CD4-positive, alpha-beta T cell treated with Interleukin-17A for 1 hour (primary cell): ENCODE measurements at places on chromosomes 13 and 19.

- DNase-seq = no peak
Observed at GRCh38 chr19:3651684-3652083, 25.1 kb upstream of the CACTIN start.

DNA sequence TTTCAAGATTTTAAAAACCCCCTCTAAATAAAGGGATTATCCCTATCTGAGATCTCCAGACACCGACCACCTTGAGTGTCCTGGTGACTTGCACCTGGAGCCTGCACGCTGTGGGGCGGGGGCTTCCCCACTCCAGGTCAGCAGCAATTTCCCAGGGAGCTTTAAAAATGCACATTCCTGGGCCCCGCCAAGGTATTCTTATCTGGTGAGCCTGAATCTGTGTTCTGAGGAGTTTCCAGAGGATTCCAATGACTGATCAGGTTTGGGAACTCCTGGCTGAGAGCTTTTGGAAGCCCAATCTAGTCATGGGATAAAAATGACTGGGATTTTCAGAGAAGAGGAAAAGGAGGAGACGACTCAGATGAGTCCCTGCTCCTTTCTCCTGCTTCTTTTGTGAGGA is 66.1 kb downstream of the FGF9 start:
- DNase-seq = no peak

- no peak for DNase-seq
Observed at GRCh38 chr13:108003626-108004025, 211.7 kb downstream of the LIG4 start.

DNA sequence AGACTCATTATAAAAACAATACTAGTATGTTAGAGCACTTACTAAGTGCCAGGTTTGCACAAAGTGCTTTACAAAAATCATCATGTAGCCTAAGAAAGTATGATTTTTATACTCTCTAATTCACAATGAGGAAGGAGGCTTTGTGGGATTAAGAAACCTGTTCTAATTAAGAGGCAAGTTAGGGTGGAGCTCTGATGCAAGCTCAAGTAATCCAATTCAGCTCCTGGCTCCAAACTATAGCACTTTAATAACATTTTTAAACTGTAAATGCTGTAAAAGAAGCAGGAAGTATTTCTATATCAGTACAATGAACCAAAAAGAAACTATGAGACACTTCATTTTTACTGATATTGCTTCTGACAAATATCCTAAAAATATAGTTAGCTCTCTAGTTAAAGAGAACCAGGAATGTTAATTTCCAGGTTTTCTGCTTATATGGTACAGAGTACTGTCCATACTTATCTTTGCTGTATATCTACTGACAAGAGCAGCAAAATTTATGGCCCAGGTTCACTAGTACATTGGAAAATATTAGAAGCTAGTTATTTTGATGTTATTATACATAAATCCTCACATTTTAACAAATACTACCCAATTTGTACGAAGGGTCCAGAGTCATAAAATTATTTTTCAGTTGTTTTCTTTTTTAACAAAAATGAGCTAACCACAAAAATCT is 482.0 kb downstream of the DIAPH3 start:
- DNase-seq = no peak

DNA sequence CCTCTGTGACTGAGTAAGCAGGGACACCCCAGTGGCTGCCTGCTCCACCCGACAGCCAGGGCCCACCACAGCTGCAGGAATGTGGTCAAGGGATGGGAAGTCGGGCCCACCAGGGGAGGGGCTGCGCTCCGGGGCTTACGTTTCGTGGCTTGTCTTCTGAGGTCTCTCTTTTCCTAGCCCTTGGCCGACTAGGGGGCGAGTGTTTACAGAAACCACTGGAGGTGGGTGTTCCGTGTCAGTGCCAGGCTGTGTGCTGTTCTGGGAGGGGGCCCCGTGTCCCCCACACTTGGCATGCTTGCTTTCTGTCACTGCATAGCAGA is 4.5 kb downstream of the ADAT3 start:
- DNase-seq = no peak

- no peak for DNase-seq
Observed at GRCh38 chr13:53569453-53569852, 540.8 kb downstream of the OLFM4 start.

DNA sequence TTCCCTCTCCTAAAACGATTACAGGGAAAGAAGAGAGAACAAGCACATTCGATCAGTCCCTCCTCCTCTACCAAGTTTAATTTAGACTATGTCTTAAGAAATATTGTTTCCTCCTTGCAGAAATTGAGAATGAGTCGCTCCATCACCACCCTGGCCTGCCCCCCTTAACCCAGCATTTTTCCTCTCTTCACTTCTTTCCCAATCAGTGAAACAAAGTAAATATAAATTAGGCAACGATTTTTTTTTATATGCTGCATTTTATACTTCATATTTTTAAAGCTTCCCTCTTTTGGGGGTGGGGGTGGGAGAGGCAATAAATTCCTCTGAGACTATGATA is 300.0 kb downstream of the SPRY2 start:
- DNase-seq = no peak

GRCh38 chr19:5916181-5916708 is 2.2 kb downstream of the CAPS start:
- DNase-seq = no peak

DNA sequence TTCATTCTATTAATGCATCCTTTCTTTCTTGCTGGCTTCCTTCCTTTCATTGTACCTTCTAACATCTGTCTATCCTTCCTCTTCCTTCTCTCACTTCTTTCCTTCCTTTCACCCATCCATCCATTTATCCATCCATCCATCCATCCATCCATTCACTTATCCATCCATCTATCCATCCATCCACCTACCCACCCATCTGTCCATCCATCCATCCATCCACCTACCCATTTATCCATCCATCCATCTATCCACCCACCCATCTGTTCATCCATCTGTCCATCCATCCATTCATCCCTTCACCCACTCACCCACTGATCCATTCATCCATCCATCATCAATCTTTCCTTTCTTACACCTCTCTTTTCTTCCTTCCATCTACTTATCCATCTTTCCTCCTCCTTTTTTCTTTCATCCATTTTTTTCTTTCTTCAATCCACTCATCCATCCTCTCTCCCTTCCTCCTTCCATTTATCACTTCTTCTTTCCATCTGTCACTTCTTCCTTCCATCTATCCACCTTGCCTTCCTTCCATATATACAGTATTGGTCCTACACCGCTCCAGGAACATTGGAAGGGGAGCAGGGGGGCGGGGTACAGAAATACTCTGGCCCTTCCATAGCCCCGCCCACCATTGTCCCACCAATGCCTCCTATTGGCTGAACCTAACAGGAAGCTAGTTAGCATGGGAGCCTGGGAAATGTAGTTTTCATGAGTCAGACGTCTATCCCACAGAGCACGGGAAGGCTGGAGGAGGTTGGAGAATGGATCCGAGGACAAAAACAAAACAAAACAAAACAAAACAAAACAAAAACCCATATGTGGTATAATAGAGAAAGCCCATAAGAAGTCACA is 45.9 kb downstream of the MBD3L1 start:
- DNase-seq = no peak

DNA sequence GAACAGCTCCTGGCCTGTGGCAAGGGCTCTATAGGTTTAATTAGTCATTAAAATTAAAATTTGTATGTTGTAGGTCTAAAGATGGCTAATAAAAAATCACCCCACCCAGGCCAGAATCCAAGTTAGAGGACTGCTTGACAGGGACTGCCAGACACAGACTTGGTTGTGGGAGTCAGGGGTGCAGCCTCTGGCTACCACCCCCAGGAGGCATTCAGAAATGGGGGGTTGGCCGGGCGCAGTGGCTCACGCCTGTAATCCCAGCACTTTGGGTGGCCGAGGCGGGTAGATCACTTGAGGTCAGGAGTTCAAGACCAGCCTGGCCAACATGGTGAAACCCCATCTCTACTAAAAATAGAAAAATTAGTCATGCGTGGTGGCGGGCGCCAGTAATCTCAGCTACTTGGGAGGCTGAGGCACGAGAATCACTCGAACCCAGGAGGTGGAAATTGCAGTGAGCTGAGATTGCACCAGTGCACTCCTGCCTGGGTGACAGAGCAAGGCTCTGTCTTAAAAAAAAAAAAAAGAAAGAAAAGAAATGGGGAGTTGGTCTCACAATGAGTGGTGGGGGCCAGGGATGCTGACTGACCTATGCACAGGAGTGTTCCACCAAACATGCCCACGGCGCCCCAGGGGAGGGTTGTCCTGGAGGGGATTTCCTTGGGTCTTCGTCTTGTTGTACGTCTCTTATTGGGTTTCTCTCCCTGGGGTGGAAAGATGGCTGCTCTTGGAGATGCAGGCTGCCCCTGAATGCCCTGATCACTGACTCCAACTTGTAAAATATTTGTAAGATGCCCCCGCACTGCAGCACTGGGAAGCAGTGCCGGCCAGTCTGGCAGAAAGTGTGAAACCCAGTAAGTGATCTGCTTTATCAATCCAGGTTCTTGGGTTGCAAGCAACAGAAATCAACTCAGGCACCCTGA is 68.8 kb downstream of the SIPA1L3 start:
- no peak for DNase-seq

DNA sequence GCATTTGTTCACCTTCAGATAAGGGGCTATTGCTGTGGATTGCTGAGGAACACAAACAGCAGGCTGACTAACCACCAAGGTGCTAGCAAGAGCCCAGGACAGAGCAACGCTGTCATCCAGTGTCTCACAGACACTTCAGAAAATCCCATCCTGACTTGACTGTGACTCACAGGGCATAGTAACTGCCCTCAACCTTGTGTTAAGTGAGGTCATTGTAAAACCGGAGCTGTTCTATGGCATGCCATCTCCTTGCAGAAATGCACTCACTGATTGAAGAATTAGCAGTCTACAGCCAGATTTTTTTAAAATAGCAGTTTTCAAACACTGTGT is 51.1 kb downstream of the TNFRSF19 start:
- no peak for DNase-seq

GRCh38 chr19:54164369-54165068 is 5.0 kb upstream of the LENG1 start:
- peak; percentile 82 for DNase-seq

- DNase-seq = no peak
Observed at GRCh38 chr13:95003019-95003813, 290.9 kb upstream of the SOX21 start.

- DNase-seq = no peak
Observed at GRCh38 chr13:91329733-91330132, 17.8 kb upstream of the MIR17HG start.
